Neural crest cell (in vitro differentiated cells): ENCODE measurements at places on chromosomes 2 and 18.

DNA sequence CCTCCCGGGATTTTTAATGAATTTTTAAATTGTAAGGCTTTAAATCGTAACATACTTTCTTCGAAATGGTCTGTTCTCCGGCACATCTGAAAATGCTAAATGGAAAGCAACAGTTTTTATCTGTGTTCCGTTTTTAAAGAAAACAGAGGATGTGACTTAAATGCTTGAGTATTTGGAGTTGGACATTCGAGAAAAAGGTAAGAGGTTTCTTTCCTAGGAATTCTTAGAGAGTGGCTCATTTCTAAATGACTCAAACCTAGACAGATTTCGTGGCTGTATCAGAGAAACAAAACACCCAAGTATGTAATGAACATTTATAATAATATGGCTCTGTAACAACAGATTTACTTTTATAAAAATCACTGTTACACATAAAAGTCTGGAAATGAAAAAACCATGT is 177.6 kb upstream of the CCDC68 start:
- DNase-seq = no peak

DNA sequence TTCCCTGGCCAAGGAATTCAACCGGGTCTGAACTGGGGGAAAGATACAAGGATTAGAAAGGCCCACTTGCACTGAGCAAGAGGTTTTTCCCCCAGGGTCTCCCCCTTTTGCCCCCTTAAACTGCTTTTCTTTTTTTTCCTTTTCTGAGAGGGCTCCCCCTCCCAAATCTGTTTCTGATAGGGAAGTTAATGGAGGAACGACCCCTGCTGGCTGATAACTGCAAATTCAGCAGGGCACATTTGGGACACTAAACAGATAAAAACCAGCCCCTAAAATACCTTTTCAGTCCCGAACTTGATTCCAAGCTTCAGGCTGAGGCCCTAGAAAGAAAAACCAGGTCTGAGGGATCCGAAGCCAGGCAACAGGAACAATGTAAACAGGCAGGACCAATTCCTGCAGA is 1012.4 kb upstream of the CRIM1 start:
- peak; percentile 4 for DNase-seq

DNA sequence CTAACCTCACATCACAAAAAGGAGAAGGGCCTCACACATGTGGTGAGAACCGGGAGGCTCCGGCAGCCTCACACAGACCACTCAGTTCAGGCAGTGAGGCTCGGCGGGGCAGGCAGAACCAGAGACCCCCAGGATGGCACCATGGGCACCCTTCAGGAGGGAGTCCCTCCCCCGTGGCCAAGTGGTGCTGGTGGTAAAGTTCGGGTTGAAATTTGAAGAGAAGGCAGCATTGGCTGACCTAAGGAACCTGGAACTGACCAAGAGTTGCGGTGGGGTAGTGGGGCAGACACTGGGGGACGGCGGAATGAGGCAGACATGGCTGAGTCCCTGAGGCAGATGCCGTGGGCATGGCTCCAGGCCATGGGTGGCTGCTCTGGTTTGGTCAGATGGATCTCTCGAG is 239.3 kb upstream of the MYT1L start:
- no peak for DNase-seq

DNA sequence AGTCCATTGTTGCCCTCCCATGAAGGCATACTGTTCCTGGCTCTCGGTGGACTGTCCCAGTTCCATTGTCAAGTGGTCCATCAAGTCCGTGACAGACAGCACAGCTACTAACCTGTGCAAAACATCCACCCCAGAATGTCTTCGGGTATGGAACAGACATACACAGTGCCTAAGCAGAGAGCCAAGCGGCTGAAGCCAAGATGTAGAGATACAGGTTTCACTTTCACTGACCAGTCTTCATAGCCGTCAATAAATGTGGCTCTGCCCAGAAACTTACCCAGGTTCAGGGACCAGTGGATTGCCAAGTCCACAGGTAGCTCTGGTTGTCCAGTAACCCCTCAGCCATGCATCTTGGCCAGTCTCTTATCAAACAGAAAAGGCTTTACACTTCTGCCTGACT is 10.7 kb upstream of the PAPOLG start:
- DNase-seq = no peak

GRCh38 chr2:201696151-201696659 is 2.2 kb downstream of the MPP4 start:
- DNase-seq = no peak

DNA sequence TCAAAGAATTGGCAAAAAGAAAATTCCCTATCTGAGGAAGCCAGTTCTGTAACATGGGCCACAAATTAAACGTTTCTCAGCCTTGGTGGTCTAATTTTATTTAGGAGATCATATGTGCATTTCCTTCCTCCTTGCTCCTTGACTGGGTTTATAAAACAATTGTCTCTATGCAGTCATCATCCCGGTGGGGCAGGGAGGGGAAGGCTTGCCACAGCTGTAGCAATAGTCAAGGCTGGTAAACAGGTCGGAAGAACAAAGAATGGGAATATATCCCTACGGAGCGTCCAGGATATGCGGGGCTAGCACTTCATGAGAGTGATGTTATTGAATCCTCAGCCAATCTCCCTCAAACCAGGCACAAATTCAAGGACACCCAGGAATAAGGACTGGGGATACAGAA is 143.8 kb downstream of the RNF152 start:
- no peak for DNase-seq

DNA sequence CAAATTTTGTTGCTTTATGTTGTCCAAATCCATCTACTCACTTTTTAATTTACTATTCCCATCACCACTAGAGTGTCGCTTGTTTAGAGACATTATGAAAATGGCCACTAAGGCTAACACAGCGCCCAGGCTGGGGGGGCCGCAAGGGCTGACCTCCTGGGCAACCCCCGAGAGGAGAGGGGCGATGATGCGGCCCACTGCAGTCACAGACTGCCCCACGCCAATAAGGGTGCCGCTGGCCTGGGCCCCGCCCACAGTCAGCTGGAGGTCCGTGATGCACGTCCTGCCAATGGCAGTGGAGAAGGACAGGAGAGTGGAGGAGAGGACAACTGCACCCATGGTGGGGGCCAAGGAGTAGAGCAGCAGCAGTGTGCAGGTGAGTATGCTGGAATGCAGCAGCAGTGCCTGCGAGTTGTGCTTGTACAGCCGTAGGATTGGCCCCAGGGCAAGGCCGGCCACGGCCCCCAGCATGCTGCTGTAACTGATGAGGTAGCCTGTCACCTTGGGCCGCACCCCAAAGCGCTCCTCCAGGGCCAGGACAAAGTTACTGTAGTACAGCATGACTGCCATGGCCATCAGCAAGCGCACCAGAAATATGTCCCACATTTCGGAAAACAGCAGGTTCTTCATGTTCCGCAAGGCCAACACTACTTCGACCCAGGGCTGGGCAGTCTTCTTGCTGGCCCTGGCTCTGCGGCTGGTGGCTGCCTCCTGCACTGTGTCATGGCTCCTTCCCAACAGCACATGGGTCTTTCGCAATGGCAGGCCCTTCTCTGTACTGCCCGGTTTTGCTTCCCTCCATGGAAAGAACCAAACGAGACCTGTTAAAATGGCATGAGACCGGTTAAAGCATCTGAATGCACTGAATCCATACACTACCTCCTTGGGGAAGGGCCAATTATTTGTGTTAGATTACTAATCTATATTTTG is 43.2 kb upstream of the TMEM182 start:
- no peak for DNase-seq

DNA sequence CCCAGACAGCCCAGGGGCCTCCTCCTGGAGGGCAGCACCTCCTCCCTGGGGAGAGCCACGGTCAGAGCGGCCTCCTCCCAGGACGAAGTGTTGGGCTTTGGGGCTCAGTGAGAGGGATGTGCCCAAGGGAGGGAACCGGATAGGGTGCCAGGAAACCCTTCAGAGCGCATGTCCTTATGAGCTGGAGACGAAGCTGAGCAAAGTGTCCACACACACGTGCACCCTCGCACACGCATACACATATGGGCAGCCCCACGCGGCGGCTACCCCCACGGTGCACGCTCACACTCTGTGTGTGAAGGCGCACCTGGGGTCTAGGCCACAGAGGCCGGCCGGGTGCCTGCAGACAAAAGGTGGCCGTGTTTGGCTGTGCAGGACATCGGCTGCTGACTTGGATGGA is 106.1 kb upstream of the HDAC4 start:
- DNase-seq = no peak

DNA sequence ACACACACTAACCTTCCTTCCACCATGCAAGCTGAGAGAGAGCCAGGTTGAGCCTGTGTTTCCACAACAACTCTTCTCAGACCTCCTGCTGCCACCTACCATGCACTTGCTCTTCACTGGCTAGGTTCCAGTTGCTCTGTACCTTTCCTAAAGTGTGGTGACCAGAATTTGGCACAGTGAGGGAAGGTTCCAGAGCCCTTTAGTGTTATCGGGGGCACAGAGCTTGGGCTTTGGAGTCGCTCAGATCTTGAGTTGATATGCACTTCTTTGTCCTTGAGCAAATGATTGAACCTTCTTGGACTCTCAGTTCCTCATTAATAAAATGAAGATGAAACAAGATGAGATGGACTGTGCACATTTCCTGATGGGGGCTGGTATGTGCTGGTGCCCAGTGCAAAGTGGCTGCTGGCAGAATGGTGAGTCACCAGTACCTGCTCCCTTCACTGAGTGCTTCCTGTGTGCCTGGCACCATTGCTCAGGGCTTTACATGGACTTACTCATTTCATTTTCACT is 47.1 kb downstream of the NEDD4L start:
- DNase-seq = no peak

DNA sequence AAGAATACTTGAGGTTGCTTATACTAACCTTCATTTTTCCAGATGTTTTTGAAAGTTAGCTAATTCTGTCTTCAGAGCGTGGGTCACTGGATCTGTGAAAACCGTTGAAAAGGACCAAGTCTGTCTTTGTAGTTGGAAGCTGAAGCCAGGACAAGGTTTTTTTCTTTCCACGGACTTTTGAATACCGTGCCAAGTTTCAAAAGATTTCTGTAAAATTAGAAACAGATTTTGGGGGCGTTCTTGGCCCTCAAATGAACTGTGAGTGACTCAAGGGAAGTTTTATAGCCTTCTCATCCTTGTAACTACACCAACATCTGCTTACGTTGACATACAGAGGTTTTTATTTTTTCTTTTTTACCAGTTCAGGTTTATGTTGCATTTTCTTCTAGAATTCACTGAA is at the start of gene FAP:
TSS of gene FAP (minus strand) at position 152 of the 400 bp plus-strand sequence. CDS start at position 34, 118 bp downstream.
- no peak for DNase-seq

- no peak for DNase-seq
These were observed 34.5 kb upstream of the HTR2B start for GRCh38 chr2:231159306-231159705.

- DNase-seq = no peak
These were observed 552.5 kb upstream of the CRIM1 start for GRCh38 chr2:35803126-35803525.

DNA sequence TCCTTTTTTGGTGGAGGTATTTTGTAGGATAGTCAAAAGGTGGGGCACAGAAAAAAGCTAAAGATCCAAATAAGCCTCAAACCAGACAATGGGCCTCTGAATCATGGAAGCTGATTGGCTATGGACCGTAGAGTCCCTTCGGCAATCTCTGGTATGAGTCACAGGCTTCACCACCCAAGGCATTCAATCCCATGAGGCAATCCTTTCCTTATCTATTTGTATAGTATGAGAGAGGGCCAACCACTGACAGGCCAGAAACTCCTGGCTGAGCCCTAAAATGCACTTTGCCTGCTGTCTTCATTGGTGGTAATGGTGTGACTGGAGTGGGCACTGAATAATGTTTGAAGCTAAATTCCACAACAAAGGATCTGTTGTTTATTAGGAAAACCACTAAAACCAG is 38.7 kb upstream of the MEX3C start:
- no peak for DNase-seq

DNA sequence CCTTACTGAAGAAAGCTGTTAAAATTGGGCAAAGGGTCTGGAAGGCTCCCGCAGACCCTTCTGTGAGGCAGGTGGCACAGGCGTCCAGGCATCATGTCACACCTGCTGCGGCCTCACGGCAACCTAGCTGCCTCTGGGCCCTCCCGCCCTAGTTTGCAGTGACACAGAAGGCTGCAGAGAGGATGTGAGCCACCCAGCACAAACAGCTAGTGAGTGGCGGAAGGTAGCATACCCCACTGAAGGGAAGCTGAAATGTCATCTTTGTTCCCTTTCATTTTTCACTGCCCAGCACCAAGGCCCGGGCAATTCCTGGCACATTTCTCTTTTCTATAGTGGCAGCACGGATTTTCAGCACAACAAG is 53.8 kb downstream of the TRAPPC12 start:
- DNase-seq = no peak

- DNase-seq = no peak
These were observed 87.5 kb downstream of the CCDC85A start for GRCh38 chr2:56271275-56271674.

DNA sequence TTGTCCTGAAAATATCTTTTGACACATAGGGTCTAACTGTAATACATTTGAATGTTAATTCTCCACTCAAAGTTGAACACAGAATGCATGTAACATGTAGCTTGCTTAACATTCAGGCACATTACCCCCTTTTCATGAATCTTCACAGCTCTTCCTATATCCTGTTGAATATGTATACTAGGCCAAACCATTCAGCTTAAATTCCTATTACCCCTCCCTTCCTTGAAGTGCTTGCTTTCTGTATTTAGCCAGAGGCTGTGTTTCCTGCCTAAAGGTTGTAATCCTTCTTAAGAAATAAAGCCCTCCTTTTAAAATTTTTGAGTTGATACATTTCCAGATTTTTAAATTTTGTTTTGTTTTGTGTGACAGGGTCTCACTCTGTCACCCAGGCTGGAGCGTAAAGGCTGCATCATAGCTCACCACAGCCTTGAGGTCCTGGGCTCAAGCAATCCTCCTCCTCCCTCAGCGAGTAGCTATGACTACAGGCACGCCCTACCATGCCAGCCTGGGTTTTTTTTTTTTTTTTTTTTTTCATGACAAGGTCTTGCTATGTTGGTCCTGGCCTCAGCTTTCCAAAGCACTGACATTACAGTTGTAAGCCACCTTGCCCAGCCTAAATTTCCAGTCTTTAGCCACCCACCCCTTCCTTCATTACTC is 357.6 kb downstream of the DSC3 start:
- no peak for DNase-seq

GRCh38 chr2:236508466-236508865 is 61.2 kb upstream of the ACKR3 start:
- no peak for DNase-seq

DNA sequence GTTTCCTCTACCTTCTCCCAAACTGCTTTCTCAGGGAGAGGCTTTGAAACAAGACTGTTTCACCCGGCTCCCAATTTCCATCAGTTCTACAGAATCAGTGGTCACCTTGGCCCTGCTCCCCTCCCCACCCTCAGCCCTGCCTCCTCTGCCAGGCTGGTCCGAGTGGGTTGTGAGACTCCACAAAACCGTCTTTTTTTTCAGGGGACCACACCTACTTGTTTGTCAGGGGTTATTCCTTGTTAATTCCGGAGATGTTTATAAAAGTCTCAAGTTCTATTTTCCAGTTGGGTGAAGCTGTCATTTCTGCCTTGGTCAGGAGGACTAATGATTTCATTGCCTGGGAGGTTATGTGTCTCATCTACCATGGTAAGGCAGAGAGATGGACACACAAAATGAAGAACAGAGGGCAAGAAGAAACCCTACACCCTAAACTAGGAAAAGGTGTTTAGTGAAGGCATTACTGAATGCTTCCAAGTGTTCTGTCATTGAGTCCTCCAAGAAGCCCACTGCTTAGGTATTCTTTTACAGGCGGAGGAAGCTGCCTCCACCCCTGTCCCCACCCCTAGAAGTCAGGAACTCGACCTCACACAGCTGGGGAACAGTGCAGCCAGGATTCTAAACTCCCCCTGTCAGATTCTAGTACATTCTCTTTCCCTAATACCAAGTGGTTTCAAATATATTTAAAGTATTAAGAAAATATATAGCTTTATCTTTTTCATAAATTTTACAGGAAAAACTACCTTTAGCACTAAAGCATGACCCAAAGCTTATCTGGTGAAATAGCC is 46.3 kb downstream of the COPS8 start:
- DNase-seq = no peak
